ENCODE measurements at places on chromosomes 12 and 14. TPM values are rescaled to one million over a fixed set of nuclear protein-coding genes. Genes with fewer than 3 reads are reported as not detected.

The DDX24 gene
- 94.9 TPM for total RNA-seq

The IQSEC3 gene
- total RNA-seq = not detected

The WNT1 gene
- total RNA-seq = not detected

The POTEM gene
- total RNA-seq = not detected

The GSC gene
- total RNA-seq = 0.09 TPM

The TTC5 gene
- 33.3 TPM for total RNA-seq

The HNF1A gene
- not detected for total RNA-seq

The SERPINA3 gene
- 36.9 TPM for total RNA-seq

The EID3 gene
- total RNA-seq = 4.1 TPM
